ENCODE measurements at places on chromosomes 2 and 18.

GRCh38 chr2:216499641-216500218 is 1.1 kb downstream of the RPL37A start:
- no peak for DNase-seq

- no peak for DNase-seq
Observed at GRCh38 chr18:57957210-57957609, 86.8 kb upstream of the NEDD4L start.

DNA sequence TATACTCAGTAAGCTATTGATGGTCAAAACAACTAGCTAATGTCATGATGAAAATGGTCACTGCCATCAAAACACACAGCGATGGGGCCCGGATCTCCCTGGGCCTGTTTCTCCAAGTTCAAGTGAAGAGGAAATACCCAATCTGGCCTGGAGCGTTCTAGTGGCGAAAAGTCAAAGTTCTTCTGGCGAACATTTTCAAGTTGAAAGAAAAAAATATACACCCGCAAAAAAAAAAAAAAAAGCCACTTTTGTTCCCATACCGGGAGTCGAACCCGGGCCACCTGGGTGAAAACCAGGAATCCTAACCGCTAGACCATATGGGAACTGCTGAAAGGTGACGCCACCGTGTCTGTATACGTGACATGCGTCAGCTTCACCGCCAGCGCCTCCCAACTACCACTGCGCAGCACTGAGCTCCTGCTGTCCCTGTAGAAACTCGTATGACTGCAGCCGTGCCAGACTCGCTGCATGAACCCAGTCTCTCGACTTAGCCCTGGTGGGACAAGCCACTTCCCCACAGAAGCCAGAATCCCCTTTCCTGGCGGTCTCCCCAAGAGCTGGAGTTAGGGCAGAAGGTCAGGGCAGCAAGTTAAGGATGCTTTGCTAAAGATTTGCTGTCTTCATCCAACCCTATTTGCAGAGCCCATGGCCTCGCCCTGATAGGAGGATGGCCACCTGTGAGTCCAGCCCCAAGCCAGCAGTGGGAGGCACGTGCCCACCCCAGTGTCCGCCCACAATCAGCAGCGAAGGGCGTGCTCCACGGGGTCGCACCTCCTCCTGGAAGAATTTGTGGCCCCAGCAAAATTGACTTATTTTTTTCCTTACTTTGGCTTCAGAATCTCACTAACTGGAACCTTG is 5.6 kb upstream of the IMP4 start:
- peak; percentile 86 for DNase-seq

DNA sequence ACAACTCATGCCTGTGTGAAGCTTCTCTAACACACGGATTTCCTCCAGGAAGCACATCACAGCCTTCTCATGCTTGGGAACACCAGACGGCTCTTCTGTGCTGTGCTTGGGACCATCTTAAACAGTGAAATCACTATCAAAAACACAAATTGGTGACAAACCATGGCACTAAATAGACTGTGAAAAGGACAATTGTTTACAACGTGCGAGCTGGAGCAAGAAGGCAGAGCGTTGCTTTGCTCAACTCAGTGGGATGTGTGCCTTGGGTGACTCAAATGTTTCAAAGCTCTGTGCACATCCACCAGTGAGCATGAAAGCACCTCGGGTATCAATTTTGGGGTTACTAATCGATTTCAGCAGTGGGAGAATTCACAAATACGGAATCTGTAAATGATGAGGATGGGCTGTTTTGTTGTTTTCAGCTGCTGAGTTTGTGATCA is 182.4 kb upstream of the ARL4C start:
- DNase-seq, result peak; percentile 70

GRCh38 chr18:45441110-45441847 is 174.0 kb upstream of the SLC14A2 start:
- DNase-seq, result peak; percentile 9

- DNase-seq, result peak; percentile 83
Observed at GRCh38 chr2:54722641-54723040, 821 bp upstream of the EML6 start.

DNA sequence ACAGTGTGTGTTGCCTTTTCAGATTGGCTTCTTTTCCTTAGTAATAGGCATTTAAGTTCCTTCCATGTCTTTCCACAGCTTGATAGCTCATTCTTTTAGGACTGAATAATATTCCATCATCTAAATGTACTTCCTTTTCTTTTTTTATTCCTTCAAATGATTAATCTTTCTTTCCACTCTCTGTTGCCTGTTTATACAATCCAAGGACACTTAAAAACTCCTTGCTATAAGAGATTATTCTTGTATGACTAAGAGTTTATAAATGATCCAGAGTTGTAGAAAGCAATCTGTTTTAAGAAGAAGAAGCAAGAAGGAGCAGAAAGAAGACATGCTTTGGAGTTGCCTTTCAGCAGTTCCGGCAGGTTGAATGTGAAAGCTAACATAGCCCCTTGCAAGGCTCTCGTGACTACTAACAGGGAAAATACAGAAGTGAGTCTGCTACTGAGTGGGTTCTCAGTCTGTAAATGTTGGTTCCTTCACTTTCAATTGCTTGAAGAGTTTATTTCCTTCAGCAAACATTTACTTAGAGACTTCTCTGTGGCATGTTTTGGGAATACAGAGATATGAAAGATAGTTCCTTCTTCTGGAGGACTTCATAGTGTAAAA is 123.0 kb downstream of the PMAIP1 start:
- DNase-seq, result no peak

DNA sequence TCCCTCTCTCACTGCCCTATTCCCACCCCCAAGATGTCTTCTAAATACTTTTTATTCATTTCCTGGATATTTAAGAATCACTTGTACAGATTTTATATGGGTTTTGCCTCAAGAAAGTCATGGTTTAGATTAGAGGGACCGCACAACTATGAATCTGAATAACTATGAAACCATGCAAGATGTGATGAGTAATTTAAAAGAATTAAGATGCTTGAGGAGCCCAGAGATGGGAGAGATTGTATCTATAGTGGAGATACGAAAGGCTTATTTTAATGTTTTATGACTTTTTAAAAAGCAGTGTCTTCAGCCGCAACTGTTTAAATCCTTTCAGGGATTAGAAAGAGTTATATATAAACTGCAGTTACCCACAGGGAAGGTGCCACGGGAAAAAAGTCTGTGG is 324.1 kb downstream of the LPIN1 start:
- peak; percentile 61 for DNase-seq

GRCh38 chr2:5791371-5791770 is 99.2 kb downstream of the SOX11 start:
- no peak for DNase-seq

GRCh38 chr2:237413777-237414661 is at the start of gene COL6A3:
TSS of gene COL6A3 (minus strand) at chr2:237414164. CDS start at chr2:237396817, 17,347 bp downstream.
- DNase-seq, result peak; percentile 97

DNA sequence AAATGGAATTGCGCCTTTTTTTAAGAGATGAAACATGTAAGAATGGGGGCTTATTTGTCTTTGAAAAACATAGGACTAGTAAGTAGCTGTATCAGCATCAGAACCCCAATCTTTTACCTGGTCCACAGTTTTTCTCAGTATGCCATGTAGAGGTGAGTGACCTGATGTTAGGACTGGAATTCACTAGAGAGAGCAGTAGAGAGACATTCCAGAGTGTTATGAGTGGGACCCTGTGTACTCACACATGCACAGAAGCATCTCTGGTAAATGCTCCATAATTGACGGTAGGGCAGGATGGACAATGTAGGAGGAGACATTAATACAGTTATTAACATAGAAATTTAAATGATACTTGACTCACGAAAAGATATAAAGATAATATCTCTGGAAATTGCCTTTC is 1.4 kb upstream of the GALNT13 start:
- DNase-seq, result no peak

GRCh38 chr2:33131749-33132148 is 185.0 kb downstream of the LTBP1 start:
- no peak for DNase-seq

DNA sequence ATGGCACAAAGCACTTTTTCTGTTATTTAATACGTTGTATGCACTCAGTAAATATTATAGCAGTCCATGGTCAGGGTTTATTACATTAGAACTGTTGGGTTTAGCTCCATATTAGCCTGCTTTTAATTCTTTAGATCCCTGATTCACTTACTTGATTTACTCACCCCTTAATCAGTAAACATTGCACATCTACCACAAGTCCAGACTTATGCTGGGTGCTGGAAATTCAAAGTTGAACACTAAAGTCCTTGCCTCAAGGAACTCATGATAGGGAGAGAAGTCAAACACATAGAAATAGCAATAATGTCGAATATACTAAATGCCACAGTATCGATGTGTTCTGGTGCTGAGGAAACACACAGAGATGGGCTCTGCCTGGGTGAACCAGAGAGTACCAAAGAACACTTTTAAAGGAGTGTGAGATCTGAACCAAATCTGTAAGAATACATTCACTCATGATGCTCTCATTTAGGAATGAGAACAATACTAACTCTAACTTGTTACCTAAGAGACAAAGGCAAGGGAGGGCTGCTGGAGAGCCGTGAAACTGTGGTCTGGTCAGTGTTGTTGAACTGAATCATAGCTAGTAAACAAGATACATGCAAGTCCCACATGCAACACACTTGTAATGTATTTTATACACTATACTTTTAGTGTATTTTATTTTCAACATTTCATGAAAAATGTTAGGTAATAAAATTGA is 4.9 kb downstream of the STAT4 start:
- no peak for DNase-seq

DNA sequence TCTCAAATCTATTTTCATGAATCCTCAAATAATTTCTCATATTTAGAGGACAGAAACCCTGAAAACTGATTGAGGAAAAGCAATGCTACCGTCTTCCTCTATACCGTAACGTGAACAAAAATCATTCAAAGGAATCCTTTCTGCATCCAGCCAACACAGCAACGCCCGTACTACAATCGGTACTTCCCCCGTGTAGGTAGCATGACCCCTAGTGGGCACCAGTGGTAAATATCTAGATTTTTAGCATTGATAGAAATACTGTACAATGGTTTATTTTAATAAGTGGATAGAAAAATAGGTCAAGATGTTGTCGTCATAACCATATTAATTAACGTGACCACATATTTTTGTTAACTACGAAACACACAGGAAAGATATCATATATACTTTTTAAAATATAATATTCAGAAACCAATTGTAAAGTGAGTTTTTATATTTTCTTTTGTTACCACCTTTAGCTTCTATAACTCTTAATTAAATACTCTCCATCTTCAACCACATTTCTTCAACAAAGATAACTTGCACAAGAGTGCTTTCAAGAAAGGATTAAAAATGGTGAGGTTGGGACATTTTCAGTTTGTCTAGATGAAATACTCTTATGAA is 194.1 kb downstream of the SS18 start:
- peak; percentile 39 for DNase-seq

DNA sequence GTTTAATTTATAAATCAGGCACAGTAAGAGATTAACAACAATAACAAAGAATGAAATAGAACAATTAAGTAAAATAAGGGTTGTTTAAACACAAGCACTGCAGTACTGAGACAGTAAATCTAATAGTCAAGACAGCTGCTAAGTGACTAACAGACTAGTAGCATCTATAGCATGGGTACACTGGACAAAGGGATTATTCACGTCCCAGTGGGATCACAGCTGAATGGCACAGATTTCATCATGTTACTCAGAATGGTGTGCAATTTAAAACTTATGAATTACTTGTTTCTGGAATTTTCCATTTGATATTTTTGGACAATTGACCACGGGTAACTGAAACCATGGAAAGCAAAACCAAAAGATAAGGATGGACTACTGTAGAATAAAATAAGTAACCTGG is 161.9 kb upstream of the DAPL1 start:
- DNase-seq, result no peak

- no peak for DNase-seq
Observed at GRCh38 chr2:235146206-235146605, 194.4 kb downstream of the SH3BP4 start.

- DNase-seq, result peak; percentile 61
Observed at GRCh38 chr2:132503701-132504100, 87.1 kb downstream of the GPR39 start.

GRCh38 chr2:220660277-220661145 is 911.6 kb downstream of the EPHA4 start:
- peak; percentile 33 for DNase-seq

DNA sequence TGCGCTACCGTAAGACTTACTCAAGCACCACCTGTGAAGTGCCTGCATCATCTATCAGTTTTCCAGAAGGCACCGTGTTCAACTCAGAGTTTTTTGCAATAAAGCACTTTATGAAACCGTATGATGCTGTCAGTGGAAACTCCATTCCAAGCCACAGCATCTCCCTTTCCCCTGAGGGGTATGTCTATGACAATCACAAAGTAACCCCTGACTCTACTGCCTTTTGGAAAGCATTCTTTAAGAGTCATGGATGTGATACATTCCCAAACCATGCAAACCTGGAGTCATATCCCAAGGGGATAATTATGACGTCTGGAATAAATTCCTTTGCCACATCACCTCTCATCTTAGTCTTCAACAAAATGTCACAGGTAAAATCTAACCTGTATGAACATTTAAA is 39.2 kb downstream of the UNC50 start:
- DNase-seq, result no peak

DNA sequence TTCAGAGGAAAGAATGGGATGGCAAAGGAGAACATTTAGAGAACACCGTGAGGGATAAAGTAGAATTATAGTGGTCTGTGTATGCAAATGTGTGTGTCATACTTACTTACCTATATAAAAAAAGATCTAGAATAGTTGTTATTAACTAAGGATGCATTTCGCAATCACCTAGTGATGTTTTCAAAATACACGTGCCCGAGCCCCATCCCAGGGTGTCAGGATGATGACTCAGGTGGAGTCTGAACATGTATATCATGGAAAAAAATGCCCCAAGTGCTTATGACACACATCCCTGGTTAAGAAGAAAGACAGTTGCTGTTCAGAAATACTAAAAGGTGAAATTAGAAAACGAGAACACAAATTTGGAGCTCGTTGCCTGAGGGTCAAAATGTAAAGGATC is 109.0 kb downstream of the CERS6 start:
- DNase-seq, result peak; percentile 77

- DNase-seq, result no peak
Observed at GRCh38 chr2:64318476-64318748, 135.6 kb upstream of the LGALSL start.

DNA sequence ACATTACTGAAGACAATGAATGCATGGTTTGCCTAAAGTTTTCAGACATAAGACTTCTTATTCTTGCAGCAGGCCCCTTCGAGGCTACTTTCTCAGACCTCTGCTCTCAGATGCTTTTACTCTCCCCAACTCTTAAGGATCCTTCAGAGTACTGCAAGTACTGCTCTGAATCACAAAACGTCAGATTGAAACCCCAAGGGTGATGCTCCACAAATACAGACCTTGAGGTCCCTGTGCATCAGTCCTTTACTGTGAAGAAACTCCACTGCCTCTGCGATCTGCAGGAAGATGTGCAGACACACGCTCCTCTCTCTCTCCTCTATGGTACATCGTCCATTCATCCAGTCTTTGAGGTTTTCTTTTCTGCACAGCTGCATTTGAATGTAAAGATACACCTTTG is 52.8 kb downstream of the EIF2AK3 start:
- no peak for DNase-seq

GRCh38 chr18:3577281-3577855 is 127.4 kb downstream of the TGIF1 start:
- peak; percentile 44 for DNase-seq

DNA sequence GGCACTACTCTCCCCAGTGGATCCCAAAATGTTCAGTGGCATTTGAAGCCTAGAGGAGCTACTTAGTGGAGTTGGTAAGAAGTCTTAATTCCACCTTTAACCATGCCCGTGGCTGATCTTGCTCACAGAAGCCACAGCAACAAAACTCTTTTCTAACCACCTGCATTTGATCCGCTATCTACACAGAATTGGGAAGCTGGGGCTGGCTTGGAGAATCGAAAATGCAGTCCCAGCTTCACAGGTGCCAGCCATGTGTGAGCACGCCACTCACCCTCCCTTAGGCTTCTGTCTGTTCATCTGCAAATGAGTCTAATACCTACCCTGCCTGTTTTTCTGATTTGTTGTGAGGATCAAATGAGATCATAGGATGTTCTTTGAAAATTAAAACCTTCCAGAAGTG is 182.6 kb downstream of the BCL11A start:
- DNase-seq, result no peak
